ENCODE measurements at places on chromosomes 1 and 21.

DNA sequence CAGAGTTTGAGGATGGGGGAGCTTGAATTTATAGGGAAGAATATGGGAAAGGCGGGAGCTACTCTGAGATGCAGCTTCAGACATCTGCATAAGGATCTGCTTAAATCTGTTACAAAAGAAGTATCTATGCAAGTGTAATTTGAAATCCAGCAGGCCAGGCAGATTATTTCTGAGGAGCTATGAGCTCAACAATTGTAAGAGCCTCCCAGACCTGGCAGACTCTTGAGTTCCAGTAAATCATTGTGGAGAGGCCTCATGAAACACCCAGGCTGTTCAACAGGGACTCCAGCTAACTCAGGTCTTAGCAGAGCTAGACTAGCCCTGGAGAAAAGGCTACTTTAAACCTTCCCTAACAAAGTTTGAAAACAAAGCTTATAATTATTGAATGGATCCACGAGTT is 647.5 kb upstream of the CHRM3 start:
- no peak for DNase-seq

DNA sequence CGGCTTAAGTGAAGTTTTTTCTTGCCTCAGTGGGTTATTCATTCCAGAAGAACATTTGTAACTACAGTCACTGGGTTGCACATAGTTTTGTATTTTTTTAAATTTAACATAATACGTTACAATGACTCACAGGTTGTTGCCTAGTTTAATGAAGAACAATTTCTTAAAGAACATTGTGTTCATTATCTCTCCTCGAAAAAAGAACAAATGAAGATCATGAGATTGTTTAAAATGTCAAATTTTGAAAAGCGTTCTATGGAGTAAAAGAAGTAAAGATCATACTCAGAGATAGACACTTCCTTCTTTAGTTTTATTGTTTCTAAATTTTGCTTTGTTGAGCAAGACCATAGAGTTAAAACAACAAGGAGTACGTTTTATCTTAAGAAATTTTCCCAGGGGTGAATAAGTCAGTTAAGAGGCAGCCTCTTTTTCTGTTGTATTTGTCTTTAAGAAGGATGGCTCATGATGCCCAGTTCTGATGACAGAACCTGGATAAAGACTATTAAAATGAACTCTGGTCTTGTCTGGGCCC is 10.5 kb upstream of the SLAMF1 start:
- no peak for DNase-seq

GRCh38 chr1:187551061-187551460 is 722.3 kb downstream of the PLA2G4A start:
- no peak for DNase-seq

GRCh38 chr1:45643978-45644377 is 20.1 kb upstream of the CCDC17 start:
- DNase-seq: no peak

GRCh38 chr1:158830904-158831507 is at the start of gene MNDA:
TSS of gene MNDA (plus strand) at chr1:158831351. CDS start at chr1:158842154, 10,803 bp downstream.
- DNase-seq: no peak

GRCh38 chr1:64745181-64745985 is 508 bp downstream of the RAVER2 start:
- DNase-seq: no peak

GRCh38 chr1:168772428-168773060 is 43.5 kb upstream of the DPT start:
- no peak for DNase-seq

DNA sequence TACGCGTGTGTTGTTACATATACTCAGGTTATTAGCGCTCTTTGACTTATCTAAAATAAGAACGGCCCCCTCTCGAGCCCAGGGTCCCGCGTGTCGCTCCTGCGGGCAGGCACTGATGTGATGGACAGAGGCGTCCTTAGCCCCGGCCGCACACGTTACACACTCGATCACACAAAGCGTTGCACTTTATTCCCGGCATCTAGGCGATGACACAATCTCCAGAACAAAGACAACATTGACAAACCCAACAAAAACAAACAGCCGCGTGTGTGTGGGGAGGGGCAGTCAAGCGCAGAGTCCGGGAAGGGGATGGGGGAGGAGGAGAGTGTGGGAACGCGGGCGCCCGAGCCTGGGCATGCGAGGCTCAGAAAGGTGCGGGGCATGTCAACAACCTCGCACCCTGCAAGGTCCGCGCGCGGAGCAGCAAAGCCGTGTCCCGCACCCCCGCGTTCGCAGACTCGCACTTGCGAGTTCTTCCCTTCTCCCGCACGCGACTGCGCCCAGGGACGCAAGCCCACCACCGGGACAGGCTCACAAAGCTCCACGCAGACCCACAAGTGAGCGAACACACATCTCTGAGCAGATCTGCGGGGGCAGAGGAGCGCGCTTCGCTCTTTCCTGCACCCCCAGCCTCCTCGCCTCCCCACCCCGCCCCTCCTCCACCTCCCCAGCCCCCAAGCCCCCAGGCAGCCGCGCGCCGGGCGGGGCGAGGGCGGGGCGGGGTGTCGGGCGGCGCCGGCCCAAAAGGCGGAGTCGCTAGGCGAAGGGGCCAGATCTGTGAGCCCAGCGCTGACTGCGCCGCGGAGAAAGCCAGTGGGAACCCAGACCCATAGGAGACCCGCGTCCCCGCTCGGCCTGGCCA is at the start of gene EFNA1:
Gene EFNA1 (plus strand): TSS at position 772 of the 862 bp plus-strand sequence. CDS start 102 bp downstream, outside the sequence.
- no peak for DNase-seq

DNA sequence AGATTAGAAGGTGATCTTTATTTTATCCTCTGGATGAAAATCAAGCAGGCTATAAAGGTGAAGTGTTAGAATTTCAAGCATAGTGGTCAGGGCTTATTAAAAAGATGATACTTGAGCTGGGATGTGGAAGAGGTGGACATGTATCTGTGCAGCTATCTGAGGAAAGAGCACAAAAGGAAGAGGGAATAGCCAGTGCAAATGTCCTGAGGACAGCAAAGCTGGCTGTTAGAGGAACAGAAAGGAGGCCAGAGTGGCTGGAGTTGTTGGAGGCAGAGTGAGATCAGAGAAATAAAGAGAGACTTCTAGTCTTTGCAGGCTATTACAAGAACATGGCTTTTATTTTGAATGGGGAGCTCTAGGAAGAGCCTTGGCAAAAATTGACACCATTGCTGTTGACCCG is 4.4 kb upstream of the SERTAD4 start:
- no peak for DNase-seq

DNA sequence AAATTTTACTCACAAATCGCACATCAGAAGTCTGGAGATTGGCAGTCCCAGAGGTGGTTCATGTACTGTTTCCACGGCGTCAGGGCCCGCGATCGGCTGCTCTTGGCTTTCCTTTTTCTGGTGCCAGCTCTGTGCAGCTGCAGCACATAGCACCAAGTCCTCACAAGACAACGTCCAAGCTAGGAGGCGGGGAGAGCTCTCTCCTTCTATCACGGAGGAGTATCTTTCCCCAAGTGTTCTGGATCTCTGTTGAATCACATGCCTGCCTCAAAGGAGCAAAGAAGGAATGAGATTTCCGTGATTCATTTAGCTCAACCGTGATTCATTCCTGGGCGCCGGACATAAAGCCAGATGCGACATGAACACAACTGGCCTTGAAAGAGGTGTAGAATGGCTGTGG is 25.5 kb downstream of the MT1HL1 start:
- no peak for DNase-seq

DNA sequence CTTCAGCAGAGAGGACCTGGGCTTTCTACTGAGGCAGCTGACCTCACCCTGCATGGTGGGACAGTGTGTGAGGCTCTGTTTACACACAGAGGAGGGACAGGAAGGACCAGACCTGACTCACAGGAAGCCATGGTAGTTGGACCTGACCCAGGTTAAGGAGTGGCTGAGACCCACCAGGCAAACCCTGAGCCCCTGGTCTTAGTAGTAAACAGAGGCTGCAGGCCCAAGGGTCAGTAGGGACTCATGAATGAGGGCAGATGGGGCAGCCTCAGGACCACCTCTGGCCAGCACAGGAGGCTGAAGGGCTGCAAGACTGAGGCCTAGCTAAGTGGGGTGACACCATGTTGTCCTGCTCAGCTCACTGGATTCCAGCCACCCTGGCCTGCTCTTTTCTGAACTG is 273.2 kb downstream of the GRIK3 start:
- no peak for DNase-seq

DNA sequence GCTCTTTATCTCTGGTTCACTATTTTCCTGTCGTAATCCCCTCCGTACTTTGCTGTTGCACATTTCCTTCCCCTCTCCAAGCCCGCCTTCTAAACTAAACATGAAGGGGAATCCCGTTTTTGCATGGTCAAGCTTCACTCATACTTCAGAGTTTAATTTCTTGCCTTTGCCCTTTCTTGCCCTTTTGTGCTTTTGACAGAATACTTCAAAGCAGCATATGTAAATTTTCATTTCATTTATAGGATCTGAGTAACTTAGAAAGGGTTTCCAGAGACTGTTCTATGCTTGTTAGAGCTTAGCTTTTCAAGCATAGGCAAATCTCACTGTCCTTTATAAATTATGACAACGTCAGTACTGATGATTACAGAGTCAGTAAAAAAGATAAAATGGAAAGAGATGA is 27.7 kb downstream of the SPATA45 start:
- DNase-seq: peak; percentile 44

- DNase-seq: no peak
Observed at GRCh38 chr1:220699044-220699443, 8.9 kb downstream of the C1orf115 start.

DNA sequence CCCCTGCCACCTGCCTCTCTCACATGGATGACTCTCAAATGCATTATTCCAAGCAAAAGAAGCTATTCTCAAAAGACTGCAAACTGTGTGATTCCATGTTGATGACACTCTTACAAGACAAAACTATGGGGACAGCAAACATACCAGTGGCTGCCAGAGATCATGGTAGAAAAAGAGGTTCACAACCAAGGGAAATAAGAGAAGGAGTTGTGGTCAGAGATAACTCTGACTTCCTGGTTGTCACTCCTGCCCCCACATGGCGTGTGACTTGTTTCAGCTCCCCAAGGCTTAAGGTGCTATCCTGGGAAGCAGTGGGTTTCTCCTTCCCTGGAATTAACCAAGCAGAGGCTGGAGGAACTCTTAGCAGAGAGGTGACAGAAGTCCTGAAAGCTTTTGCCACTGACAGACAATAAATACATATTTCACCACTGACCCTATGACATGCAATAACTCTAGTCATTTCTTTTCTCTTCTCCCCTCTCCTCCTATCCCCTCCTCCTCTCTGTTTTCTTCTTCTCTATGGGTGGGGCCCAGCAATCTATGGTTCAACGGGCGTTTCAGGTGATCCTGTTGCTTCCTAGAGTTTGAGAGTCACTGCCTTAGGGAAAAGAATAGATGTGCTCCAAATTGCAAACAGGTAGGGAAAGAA is 185.1 kb downstream of the FCRL5 start:
- DNase-seq: no peak

GRCh38 chr1:168755800-168756418 is 26.9 kb upstream of the DPT start:
- no peak for DNase-seq

- no peak for DNase-seq
Observed at GRCh38 chr1:93773049-93773838, 91.6 kb upstream of the BCAR3 start.

GRCh38 chr1:30906631-30907441 is 1.7 kb downstream of the SDC3 start:
- DNase-seq: no peak

DNA sequence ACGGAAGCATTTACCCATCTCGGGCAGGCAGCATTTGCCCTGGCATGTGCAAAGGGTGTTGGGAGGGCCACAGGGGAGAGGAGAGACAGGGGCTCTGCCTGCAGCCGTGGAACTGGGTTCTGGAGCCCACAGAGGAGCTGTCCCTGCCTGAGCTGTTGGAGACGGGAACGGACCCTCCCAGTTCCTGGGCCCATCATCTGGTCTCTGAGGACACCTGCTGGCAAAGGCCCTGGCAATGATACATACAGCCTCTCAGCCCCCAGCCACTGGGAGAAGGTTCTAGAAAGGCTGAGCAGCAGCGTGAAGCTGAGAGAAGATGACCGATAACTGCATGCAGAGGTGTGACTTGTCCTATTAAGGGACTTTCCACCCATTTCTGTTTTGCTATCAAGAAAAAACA is 31.4 kb downstream of the FAAP20 start:
- no peak for DNase-seq

DNA sequence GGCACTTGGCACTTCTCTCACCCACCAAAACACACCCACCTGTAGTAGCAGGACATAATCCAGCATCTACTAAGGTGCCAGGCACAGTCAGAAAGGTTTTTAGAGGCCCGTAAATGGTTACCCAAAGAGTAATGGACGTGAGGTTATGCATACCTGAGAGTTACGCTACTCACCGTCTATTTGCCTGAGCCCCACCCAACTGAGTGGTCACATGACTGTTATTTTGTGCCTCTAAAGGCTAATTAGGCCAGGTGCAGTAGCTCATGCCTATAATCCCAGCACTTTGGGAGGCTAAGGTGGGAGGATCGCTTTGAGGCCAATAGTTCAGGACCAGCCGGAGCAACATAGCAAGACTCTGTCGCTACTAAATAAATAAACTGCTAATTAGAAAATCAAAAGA is 11.0 kb downstream of the LMX1A start:
- DNase-seq: no peak

- no peak for DNase-seq
Observed at GRCh38 chr1:61591351-61591750, 133.6 kb downstream of the TM2D1 start.

GRCh38 chr1:117696561-117696960 is 90.7 kb downstream of the TENT5C start:
- DNase-seq: no peak

- no peak for DNase-seq
Observed at GRCh38 chr1:185017338-185017737, 28.0 kb upstream of the RNF2 start.

DNA sequence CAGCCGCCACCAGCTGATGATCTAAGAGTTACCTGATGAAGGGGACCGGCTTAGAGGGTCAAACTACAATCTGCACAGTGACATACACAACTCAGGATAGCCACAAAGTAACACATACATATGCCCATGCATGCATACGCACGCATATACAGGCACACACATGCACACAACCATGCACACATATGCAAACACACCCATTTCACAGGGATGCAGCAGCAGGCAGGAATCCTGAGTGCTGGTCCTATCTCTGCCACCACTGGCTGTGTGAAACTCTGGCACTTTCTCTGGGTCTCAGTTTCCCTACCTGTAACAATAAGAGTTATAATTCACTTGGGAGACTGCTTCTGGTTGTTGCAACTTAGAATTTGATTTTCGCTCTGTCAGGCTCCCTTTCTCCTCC is 520.2 kb downstream of the PTPRU start:
- DNase-seq: no peak

DNA sequence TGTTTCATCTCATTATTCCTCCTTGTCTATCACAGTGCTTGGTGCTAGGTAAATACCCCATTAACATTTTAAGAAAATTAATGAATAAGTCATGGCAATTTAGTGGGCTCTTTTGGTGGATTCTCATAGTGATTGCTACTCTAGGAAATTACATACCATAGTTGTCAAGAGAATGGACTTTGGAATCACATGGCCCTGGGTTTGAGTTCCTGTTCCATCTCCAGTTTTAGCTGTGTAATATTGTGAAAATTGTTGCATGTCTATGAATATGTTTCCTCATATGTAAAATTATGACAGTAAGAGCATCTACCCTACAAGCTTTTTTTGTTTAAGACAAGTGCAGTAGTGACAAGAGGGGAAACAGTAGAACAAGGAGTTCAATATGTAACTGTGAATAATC is 20.7 kb downstream of the WDTC1 start:
- no peak for DNase-seq
